ENCODE measurements at places on chromosomes 2 and 18.
A peak's percentile ranks its signal among the peaks of the same experiment; 100 is the strongest.

DNA sequence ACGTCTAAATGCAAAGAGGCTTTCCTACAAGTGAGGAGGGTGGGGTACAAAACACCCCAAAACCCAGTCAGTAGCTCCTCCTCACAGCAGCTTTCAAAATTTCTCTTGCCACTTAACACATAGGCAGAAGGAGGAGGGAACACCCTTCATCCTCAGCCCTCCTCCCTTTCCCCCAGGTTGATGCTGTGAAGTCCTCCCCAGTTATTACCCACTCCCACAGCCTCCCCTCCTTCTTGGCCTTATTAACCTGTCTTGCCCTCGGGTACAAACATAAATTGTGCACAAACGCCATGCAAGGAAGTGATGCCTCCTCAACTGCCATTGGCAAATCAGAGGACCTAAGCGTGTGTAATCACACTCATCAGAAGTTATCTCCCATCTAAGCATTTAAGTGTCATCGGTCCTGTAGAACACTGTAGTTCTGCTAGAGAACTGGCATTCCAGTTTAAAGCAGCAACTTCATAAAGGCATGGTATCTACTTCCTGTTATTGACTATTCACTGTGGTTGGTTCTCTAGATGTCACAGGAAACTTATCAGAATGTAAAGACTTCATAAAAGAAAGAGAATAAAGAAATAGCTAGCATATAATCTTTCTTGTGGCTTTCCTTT, at the start of gene DSC1:
DSC1 (minus strand) TSS at position 32 of the 611 bp plus-strand sequence. CDS start 262 bp downstream, outside the sequence.
- no peak for DNase-seq

DNA sequence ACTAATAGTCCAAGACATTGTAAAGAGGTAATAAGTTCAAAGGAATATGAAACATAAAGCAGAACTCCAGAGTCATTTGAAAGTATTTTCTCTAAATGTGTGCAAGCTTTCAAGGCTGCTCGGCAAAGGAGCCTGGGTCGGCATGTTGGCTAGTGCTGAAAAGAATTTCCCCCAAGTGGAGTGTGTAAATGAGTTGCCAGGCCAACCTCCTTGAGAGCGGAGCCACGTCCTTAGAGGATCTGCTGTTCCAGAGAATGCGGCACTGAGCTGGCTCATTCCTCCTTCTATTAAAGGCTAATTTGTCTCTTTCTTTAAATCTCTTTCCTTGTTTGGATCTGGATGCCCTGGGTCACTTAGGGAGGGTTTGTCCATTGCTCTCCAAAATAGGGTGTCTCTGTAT, 127.5 kb downstream of the RDH14 start:
- DNase-seq = peak; percentile 71

DNA sequence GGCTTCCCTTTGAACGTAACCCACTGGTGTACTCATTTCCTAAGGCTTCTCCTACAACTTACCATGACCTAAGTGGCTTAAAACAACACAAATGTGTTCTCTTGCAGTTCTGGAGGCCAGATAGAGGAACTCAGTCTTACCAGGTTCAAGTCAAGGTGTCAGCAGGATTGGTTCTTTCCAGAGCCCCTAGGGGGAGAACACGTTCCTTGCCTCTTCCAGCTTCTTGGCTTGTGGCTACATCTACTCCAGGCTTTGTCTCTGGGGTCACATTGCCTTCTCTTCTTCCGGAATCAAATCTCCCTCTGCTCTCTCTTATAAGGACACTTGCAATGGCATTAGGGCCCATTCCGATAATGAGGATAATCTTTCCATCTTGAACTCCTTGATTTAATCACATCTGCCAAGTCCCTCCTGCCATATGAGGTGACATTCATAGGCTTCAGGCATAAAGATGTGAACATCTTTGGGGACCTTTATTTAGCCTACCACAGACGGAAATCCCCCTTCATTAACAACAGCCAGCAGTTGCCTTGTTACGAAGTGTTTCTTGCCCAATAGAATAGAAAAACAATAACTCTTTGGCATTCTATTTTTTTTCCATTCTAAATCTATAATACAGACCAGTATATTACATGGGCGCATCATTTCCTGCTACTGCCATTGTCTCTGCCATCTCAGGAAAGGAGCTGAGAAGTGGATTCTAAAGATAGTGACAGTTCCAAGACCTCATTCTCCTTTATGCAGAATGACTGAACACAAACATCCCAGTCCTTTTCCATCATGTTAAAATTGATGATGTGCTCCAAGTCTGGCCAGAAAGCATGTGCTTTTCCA, 362.0 kb downstream of the ZNF521 start:
- DNase-seq = no peak

- DNase-seq = peak; percentile 28
Measured at GRCh38 chr2:10514273-10514672, 66.1 kb upstream of the ODC1 start.

GRCh38 chr18:49619801-49620200, 57.9 kb downstream of the LIPG start:
- peak; percentile 90 for DNase-seq

- DNase-seq = peak; percentile 91
Measured at GRCh38 chr2:119255760-119256581, 32.3 kb downstream of the STEAP3 start.

DNA sequence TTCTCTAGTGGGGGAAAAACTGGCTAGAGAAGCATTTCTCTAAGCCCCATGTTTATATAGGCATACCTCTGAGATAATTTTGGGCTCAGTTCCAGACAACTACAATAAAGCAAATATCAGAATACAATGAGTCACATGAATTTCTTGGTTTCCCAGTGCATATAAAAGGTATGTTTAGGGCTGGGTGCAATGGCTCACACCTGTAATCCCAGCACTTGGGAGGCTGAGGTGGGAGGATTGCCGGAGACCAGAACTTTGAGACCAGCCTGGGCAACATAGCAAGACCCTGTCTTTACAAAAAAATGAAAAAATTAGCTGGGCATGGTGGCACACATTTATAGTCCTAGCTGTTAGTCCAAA, 22.2 kb downstream of the TSN start:
- no peak for DNase-seq

- DNase-seq = no peak
Measured at GRCh38 chr2:220181165-220181564, 553.7 kb downstream of the SLC4A3 start.

DNA sequence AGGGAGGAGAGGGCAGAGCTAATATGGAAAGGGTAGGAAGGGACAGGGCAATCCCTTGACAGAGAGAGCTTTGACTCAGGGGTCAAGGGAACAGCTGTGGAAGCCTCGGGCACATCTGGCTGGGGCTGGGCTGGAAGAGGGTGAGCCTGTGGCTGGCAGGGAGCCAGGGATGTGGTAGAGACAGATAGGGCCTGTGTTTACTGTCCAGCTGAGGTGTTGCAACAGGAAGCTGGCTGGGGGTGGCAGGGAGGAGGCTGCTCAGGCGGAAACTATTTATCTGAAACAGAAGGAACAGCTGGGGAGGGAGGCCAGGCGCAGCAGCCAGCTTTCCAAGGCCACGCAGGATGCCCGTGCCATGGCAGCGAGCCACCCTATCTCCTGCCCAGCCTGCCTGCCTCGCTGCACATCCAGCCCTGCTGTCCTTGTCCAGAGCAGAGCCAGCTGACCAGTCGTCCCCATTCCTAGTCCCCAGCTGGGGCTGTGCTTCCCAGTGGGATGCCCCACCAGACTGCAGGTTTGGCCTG, 264.7 kb downstream of the CYP26B1 start:
- peak; percentile 71 for DNase-seq

GRCh38 chr2:30860003-30860725, 52.9 kb upstream of the CAPN13 start:
- no peak for DNase-seq

DNA sequence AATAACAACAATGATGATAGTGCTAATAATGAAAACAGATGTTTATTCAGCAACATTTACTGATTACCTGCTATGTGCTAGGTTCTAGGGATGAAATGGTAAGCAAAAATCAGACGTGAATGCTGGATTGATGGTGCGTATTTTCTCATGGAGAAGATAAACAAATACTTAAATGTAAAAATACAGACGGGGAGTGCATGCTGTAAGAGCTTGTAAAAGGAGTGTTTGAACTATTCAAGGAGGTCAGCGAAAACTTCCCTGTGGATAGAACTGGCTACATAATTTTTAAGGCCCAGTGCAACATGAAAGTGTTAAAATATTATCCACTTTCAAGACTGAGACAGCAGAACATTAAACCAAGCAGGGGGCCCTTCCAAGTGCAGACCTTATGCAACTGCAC, 22.1 kb downstream of the MTX2 start:
- no peak for DNase-seq

DNA sequence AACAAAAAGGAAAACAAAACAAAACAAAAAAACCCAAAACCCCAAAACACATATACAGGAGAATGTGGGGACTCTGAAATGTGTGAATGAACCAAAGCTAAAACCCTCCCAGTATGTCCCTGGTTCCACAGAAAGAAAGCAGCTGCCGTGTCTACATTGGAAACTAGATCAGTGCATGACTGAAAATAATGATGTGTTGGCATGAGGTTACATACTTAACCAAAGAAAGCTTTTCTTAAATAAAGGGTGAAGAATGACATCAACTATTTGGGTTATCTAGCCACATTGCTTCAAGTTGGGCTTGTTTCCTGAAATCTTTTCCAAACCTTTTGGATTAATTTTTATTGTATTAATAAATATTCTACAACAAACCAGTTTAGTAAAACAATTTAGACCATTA, 91.9 kb upstream of the FN1 start:
- no peak for DNase-seq

DNA sequence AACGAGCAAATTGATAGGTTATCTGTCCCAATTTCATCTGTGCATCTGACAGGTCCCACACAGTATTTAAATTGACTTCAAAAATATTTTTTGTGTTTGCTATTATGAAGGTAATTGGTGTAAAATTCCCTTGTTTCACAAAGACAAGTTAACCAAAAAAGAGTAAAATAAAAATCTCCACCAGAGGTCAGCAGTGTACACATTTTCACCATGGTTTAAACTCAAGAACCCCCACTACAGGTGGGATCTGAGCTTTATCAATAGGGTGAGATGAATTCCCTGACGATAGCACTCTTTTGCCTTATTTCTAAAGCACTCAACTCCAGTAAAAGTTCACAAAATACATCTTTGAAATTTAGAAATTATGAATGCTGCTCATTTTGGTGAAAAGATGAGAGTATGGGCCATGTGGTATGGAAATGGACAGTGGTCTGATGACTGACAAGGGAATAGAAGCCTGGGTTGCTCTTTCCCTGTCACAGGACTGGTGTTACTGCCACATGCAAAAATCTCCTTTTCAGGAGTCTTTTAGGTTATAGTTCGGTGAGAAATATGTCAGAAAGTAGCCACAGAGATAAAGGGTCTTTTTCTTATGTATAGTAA, 68.0 kb downstream of the SERPINB8 start:
- DNase-seq = no peak

GRCh38 chr18:21315741-21316197, 73.7 kb downstream of the GREB1L start:
- peak; percentile 99 for DNase-seq

- DNase-seq = no peak
Measured at GRCh38 chr2:10447300-10447894, 730 bp downstream of the ODC1 start.

DNA sequence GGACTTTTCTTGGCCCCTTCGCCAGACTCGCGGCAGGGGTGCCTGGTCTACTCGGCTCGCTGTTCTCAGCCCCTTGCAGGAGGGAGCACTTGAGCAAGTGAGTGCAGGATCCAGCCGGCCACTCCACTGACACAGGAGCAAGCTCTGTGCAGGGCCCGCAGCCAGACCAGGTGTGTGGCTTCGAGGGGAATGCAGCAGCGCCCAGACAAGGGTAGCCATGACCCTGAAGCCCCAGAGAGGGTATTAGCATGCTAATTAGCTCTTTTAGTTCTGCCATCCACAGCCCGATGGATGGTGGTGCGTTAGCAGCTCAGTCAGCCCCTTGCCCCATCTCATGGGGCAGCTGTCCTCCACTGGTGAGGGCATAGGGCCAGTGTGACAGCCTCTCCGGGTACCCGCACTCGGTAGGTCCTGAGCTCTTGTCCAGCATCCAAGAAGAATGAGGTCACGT, 103.2 kb upstream of the HS6ST1 start:
- DNase-seq = peak; percentile 23

GRCh38 chr2:39530411-39530866, 93.4 kb upstream of the MAP4K3 start:
- no peak for DNase-seq

DNA sequence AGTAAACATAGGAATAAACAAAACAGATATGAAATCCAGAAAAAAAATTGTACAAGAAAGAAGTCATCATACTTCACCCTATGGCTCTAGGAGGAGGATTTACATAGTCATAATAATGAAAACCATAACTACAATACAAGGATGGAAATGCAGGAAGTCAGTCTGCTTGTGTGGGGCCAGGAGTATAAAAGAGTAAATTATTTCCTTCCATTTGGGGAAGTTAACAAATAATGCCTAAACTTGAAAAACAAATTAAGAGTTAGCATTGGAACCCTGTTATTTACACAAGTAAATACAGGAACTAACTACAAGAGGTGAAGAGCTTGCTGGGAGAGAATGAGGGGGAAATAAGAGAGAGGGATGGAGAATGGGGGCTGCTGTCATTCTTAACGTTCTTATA, 15.4 kb downstream of the TMEM163 start:
- no peak for DNase-seq

DNA sequence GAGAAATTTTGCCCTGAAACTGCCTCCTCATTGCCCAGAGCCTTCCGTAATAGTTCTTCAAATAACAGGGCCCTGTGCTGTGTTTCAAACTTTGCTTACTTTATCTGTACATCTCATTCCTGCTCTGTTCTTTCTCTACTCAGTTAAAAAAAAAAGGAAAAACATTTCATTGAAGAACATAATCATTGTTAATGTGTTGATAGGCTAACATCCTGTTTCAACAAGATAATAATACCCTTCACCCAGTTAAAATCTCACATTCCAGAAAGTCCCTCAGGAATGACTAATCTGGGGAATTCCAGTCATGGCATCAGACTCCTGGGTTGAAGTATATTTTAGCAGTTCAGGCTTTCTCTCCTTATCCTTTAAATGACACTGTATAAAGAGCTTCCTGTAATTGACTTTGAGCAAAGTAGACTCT, 45.6 kb upstream of the ITGAV start:
- peak; percentile 61 for DNase-seq

- DNase-seq = no peak
Measured at GRCh38 chr18:12779043-12779442, 76.2 kb downstream of the PSMG2 start.

DNA sequence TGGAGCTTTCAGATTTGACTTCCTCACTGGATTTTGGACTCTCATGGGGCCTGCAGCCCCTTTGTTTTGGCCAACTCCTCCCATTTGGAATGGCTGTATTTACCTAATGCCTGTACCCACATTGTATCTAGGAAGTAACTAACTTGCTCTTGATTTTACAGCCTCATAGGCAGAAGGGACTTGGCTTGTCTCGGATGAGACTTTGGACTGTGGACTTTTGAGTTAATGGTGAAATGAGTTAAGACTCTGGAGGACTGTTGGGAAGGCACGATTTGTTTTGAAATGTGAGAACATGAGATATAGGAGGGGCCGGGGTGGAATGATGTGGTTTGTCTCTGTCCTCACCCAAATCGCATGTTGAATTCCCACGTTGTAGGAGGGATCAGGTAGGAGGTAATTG, 233.4 kb upstream of the GALNT5 start:
- DNase-seq = no peak
